ENCODE measurements at places on chromosomes 16 and 17.
A peak's percentile ranks its signal among the peaks of the same experiment; 100 is the strongest.

- no peak for DNase-seq
Measured at GRCh38 chr16:14263011-14263410, 191.9 kb downstream of the MRTFB start.

GRCh38 chr16:67666032-67666551 is 458 bp downstream of the ENKD1 start:
- no peak for DNase-seq

DNA sequence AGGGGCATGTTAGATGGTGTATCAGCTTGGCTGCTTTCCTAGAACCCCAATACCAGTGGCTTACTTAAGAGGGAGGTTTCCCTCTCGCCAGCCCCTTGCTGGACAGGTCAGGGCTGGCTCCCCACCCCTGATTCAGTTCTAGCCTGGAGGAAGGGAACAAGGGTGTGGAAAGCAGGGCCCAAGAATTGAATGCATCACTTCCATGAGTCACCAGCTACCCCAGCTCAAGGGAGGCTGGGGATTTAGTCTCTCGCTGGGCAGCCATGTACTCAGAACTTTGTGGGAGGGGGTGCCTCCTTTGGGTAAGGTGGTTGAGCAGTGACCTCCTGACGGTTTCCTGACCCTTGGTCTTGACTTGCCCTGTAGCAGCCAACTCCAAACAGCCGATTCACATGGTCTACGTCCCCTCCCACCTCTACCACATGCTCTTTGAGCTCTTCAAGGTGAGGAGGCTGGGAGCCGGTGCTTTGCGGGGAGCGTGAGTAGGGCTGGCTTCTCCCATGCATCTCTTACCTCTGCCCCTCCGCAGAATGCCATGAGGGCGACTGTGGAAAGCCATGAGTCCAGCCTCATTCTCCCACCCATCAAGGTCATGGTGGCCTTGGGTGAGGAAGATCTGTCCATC is 12.8 kb downstream of the PDK2 start:
- DNase-seq, result no peak

DNA sequence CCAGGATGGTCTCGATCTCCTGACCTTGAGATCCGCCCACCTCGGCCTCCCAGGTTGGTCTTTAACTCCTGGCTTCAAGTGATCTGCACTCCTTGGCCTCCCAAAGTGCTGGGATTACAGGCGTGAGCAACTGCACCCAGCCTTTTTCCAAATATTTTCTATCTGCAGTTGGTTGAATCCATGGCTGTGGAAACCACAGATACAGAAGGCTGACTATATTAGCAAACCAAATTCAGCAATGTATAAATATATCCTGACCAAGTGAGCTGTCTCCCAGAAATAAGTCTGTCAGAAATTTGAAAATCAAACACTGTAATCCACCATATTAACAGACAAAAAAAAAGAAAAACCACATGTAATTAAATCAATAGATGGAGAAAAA is 9.6 kb downstream of the CFDP1 start:
- no peak for DNase-seq

- peak; percentile 57 for DNase-seq
Measured at GRCh38 chr16:13110124-13110796, 208.9 kb downstream of the SHISA9 start.

- no peak for DNase-seq
Measured at GRCh38 chr16:56477096-56477878, 25.9 kb downstream of the OGFOD1 start.

- DNase-seq, result no peak
Measured at GRCh38 chr17:36094746-36095145, 4.8 kb upstream of the CCL3 start.

DNA sequence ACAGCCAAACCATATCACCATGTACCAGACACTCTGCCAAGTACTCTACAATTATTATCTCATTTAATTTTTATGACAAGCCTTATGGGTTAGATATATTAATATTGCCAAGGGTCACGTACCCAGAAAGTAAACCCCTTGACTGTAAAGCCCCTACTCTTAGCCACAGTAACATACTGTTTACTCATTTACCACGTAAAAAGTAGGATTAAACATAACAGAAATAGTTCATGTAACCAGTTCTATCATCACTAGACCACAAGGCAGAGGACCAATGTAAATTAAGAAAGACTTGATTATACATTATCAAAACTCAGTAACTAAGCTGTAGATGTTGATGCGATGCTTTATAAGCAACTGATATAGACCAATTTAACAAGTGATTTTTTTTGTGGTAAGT is 101.5 kb upstream of the CNTNAP4 start:
- DNase-seq, result no peak

- no peak for DNase-seq
Measured at GRCh38 chr16:84643180-84643583, 5.1 kb upstream of the KLHL36 start.

DNA sequence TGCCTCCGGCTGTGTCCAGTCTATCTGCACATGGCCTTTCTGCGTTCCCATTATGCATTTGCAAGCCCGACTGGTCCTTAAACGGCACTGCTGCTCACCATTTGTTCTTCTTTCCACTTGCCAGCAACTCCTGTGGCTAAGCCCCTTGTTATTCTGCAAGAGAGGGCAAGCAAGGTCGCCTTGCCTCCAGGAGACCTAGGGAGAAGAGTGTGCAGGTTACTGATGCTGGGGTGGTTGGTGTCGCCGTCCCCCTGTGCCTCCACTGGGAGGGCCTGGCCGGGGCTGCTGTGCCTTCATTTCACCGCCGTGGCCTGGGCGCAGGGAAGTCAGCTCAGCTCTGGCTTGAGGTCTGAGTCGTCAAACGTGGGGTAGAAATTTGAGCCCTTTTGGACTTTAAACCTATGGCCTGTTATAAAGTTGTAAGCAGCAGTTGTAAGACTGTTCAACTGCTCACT is 12.7 kb downstream of the SLC6A4 start:
- no peak for DNase-seq

DNA sequence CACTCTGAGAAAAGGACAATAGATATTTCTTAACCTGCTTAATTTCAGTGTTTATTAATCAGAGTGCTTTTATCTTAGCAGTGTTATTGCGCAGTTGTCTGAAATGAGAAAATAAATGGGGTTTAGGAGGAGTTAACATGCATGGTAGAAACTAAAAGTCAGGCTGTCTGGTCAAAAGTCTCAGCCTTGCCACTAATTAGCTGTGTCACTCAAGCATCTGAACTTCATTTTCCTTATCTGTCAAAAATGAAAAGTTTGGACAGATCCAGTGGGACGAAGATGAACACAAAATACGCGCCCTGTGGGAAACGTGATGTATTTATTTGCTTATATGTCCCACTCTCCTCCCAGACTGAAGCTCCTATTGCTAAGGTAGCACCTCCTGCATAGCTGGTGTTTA is 6.3 kb upstream of the MEIOB start:
- DNase-seq, result no peak

DNA sequence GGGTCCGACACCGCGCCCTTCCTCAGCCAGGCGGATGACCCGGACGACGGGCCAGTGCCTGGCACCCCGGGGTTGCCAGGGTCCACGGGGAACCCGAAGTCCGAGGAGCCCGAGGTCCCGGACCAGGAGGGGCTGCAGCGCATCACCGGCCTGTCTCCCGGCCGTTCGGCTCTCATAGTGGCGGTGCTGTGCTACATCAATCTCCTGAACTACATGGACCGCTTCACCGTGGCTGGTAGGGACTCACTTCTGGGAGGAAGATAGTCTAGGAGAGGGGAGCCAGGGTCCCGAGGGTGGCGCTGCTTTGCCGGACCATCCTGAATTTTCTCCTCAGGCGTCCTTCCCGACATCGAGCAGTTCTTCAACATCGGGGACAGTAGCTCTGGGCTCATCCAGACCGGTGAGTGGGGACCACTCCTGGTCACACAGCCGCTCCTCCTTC is 601 bp downstream of the SPNS1 start:
- no peak for DNase-seq

- no peak for DNase-seq
Measured at GRCh38 chr16:81380932-81381331, 63.7 kb upstream of the CMIP start.

DNA sequence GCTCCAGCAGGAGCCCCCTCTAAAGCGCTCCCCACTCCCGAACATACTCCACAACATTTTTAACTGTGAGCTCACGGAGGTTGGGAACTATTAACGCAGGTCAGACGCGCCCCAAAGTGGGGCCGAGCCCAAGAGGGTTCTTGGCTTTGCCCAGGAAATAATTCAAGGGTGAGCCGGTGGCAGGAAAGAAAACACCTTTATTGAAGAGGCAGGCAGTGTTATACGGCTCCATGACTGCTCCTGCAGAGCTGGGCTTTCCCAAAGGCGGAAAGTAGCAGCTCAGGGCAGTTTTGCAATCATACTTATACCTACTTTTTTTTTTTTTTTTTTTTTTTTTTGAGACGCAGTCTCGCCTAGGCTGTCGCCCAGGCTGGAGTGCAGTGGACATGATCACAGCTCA is 6.2 kb downstream of the ADCY9 start:
- no peak for DNase-seq

DNA sequence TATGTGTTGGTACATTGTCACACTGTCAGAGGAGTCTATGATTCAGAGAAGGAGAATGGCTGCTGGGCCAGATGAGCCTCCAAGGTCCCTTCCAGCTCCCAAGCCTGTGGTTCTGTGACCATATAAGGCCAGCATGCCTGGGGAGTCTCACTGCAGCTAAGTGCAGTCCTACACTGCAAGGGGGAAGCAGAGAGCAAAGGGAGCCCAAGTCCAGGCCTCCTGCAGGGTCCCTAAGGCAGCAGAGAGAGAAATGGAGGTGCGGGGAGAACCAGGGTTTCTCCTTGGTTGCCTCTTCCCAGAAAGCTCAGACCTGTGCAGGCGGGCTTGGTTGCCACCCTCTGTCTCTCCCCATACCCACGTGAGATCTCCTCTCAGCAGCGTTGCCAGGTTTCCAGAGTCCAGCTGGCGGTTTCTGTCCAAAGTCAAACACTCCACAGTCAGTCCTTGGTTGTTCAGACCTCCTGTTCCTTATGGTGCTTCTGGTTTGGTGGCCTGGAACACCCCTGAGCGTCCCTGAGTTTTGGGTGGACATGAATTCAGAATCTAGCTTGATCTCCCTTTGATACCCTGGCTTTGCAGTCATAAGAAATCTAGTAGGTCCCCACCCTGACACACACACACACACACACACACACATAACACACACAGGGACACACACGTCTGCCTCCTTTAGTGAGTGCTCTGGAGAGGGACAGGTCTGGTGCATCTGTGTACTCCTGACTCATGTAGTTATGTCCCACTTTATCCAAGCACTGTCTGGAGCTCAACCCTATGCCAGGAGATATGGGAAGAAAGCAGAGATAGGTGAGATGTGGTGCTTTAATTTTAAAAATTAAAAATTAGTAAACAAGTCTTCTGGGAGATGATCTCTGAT is 78.8 kb downstream of the GNAO1 start:
- DNase-seq, result peak; percentile 61

- DNase-seq, result no peak
Measured at GRCh38 chr17:66655861-66656260, 179.1 kb upstream of the CACNG5 start.

- no peak for DNase-seq
Measured at GRCh38 chr16:18950469-18951185, 24.4 kb upstream of the SMG1 start.

DNA sequence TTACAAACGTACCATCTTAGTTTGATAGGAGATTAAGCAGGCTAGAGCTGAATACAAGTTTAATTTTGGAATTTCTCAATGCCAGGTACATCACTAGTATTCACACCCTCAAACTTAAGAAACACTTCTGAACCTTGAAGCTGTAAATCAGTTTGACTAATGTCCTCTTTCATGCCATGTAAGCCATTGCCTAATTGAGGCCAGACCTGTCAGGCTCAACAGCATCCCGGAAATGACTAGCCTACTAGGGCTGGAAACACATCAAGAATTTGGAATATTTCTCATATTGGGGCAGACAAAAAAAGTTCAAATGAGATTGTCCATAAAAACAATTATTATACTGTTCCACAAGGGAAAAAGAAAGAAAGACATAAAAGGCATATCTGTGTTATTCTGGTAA is 1.7 kb downstream of the USP32 start:
- DNase-seq, result no peak

- no peak for DNase-seq
Measured at GRCh38 chr16:82560805-82561325, 65.9 kb upstream of the CDH13 start.

DNA sequence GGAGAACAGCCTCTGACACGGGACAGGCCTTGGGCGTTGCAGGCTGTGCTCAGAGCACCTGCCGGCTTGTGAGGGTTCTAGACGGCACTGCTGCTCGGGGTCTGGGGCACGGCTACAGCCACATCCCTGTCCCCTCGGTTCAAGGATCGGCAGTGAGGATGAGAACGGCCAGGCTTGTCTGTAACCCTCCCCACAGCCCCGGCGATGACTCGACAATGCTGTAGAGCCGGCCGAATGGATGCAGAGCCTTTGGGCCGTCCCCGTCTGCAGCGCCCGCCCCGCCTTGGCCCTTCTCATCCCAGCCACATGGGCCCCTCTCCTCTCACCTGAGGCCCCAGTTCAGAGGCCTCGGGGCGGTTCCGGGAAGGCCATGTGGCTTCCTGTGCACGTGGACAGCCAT is 49.0 kb upstream of the METRNL start:
- no peak for DNase-seq

DNA sequence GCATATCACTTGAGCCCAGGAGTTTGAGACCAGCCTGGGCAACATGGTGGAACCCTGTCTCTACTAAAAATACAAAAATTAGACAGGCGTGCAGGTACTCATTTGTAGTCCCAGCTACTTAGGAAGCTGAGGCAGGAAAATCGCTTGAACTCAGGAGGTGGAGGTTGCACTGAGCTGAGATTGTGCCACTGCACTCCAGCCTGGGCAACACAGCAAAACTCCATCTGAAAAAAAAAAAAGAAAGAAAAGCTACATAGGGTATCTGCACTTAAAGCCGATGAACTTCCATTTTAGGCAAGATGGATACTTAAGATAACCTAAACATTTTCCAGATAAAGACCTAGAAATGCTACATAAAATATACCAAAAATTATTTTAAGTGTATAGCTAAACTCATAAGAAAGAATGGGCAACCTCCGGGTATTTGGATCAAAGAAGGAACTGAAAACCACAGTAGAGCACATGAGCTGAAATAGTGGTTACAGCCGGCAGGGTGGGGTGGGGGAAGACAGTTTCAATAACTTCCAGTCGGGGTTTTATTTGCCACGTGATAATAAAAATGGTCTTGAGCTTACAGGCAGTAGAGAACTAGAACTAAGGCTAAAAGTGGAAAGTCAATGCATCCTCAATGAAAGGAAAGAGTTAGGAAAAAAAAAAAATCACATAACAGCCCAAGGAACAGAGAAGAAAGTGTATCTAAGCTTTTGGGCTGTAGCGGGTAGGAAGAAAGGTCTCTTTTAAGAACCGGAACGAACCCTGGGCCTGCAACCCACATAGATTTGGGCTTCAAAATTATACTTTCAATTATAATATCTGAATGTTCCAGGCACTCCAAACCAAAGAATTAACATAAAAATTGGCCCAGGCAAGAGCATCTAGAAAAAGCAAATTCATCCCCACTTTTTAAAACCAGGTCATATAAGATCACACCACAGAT is 53.1 kb downstream of the CFDP1 start:
- no peak for DNase-seq
